Nephron progenitor cell (in vitro differentiated cells): ENCODE measurements at places on chromosomes 2 and 18.

- no peak for DNase-seq
These were observed 45.3 kb downstream of the RBKS start for GRCh38 chr2:27844821-27845255.

- DNase-seq, result no peak
These were observed 57.5 kb upstream of the MSTN start for GRCh38 chr2:190119923-190120590.

GRCh38 chr2:192960945-192961344 is 766.2 kb upstream of the TMEFF2 start:
- DNase-seq, result no peak

DNA sequence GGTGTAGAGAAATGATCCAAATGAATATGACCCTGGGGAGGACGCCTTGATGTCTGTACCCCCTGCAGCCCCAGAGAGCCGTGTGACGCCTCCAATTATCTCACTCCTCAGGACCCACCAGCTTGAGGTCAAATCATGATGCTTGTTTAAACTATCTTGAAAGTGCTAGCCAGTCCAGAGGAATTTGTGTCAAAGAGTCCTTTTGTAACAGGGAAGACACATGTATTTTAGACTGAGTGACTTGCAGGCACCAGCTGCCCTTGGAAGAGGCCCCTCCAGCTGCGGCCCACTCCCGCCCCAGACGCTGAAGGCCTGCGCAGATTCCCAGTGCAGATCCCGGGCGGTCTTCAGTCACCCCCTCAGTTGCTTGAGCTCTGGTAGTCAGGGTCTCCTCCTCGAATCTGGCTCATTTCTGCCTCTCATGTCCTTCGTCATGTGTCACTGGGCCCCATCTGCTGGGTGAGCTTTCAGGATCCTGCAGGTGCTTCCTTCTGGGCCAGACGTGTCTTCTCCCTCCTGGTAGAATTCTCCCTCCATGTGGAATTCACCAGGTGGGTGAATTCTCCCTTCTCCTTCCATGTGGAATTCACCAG is 77.4 kb downstream of the RNF144A start:
- DNase-seq, result no peak

GRCh38 chr2:208279236-208279635 is 13.2 kb downstream of the PIKFYVE start:
- DNase-seq, result no peak
